ENCODE measurements at places on chromosomes 5 and 9. TPM values are rescaled to one million over a fixed set of nuclear protein-coding genes. Genes with fewer than 3 reads are reported as not detected.

Gene NR6A1
- total RNA-seq, result 1.2 TPM

Gene IL31RA
- total RNA-seq, result 7.6 TPM

Gene KLHL3
- total RNA-seq, result 0.37 TPM

Gene DIRAS2
- total RNA-seq, result 0.23 TPM

Gene PHF24
- total RNA-seq, result not detected

Gene HTR4
- total RNA-seq, result not detected

Gene SPATA31D4
- not detected for total RNA-seq

Gene C9
- not detected for total RNA-seq

Gene THBS4
- 0.43 TPM for total RNA-seq

Gene ARL14EPL
- not detected for total RNA-seq

Gene FOXD4
- 1.2 TPM for total RNA-seq

Gene PCDHGA3
- 10.3 TPM for total RNA-seq

Gene NSMF
- total RNA-seq, result 19.1 TPM

Gene SLC6A3
- not detected for total RNA-seq

Gene ADAMTSL1
- total RNA-seq, result 11.7 TPM

Gene PCDHB7
- total RNA-seq, result 6.9 TPM

Gene PTRH1
- total RNA-seq, result 11.4 TPM

Gene RNF183
- not detected for total RNA-seq

Gene GABRG2
- total RNA-seq, result 3.9 TPM

Gene IFNA8
- not detected for total RNA-seq

Gene CD14
- not detected for total RNA-seq

Gene TCF7
- total RNA-seq, result 1.5 TPM

Gene ADAMTS12
- 14.7 TPM for total RNA-seq

Gene NUDT12
- 15.9 TPM for total RNA-seq

Gene PARP8
- 5.7 TPM for total RNA-seq

Gene FBXL7
- total RNA-seq, result 5.0 TPM
